NCI-H226 (cell line): ENCODE measurements at places on chromosomes 11 and 22.

- no peak for DNase-seq
These were observed 7.1 kb upstream of the NHERF4 start for GRCh38 chr11:119178166-119178680.

- DNase-seq: no peak
These were observed 375.7 kb upstream of the KIRREL3 start for GRCh38 chr11:127376301-127376700.

GRCh38 chr22:49294656-49295464, 532.8 kb downstream of the BRD1 start:
- no peak for DNase-seq

DNA sequence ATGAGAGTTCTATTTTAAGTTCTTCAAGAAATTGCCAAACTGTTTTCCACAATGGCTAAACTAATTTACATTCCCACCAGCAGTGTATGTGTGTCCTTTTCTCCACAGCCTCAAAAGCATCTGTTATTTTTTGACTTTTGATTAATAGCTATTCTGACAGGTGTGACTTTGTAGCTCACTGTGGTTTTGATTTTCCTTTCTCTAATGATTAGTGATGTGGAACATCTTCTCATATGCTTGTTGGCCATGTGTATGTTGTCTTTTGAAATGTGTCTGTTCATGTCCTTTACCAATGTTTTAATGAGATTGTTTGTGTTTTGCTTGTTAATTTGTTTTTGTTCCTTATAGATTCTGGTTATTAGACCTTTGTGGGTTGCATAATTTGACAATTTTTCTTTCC, 18.0 kb upstream of the RAB38 start:
- no peak for DNase-seq

- no peak for DNase-seq
These were observed 41.7 kb upstream of the ADA2 start for GRCh38 chr22:17260950-17261349.
